Central memory CD4-positive, alpha-beta T cell (primary cell): ENCODE measurements at places on chromosomes 3 and 15.

- DNase-seq, result no peak
Observed at GRCh38 chr15:51191072-51191670, 96.5 kb upstream of the TNFAIP8L3 start.

DNA sequence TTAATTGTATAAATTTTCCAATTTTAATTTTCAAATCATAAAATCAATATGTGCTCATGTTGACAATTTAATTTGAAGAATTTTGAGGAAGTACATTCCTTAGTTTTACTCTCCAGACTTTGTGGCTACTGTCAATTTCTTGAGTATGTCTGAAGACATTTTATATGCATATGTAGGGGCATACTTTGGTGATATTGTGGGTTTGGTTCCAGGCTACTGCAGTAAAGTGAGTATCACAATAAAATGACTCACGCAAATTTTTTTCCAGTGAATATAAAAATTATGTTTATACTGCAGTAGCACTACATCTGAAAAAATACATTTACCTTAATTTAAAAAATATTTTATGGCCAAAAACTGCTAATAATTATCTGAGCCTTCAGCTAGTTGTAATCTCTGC is 123.2 kb upstream of the PLCL2 start:
- DNase-seq, result no peak

- no peak for DNase-seq
Observed at GRCh38 chr15:35616498-35617271, 70.7 kb upstream of the DPH6 start.

DNA sequence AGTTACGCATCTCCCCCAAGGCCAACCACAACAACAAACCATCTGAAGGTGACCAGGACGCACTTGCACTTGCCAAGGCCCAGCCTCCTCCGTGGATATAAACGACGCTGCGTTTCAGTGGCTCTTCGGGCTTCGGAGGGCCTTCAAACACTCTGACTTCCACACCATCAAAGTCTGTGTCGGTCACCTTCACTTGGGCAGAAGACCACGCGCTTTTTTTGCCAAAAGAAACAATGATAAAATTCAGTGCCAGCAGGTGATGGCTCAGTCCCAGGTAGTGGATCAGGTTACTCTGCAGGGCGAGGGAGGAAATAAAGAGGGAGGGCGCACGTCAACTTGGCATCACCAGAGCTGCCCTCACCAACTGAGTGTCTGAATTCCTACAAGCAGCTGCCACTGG is 63.0 kb downstream of the NCEH1 start:
- no peak for DNase-seq

GRCh38 chr3:56620371-56620770 is 62.7 kb downstream of the TASOR start:
- DNase-seq, result no peak

GRCh38 chr3:75262661-75263060 is 401.5 kb upstream of the FRG2C start:
- DNase-seq, result no peak

GRCh38 chr3:30199096-30199759 is 407.2 kb upstream of the TGFBR2 start:
- DNase-seq, result peak; percentile 36

GRCh38 chr3:48612309-48612708 is 2.9 kb upstream of the UQCRC1 start:
- no peak for DNase-seq

- no peak for DNase-seq
Observed at GRCh38 chr15:92629975-92630626, 25.5 kb downstream of the FAM174B start.

GRCh38 chr3:103918336-103918735 is 1448.4 kb upstream of the ALCAM start:
- no peak for DNase-seq

- DNase-seq, result no peak
Observed at GRCh38 chr15:65171428-65171827, 13.7 kb downstream of the CLPX start.

- no peak for DNase-seq
Observed at GRCh38 chr3:197398286-197398878, 100.0 kb upstream of the DLG1 start.

GRCh38 chr15:58286523-58286922 is 145.3 kb upstream of the LIPC start:
- DNase-seq, result no peak

- DNase-seq, result peak; percentile 43
Observed at GRCh38 chr3:12479919-12480427, 4.3 kb upstream of the TSEN2 start.
